ENCODE measurements at places on chromosomes 13 and 19. TPM values are rescaled to one million over a fixed set of nuclear protein-coding genes. Genes with fewer than 3 reads are reported as not detected.

Gene IFNL1
- not detected for total RNA-seq

Gene DACT3
- 25.9 TPM for total RNA-seq

Gene SSC5D
- total RNA-seq = 6.7 TPM

Gene CYP4F2
- not detected for total RNA-seq

Gene ETV2
- total RNA-seq = not detected

Gene SWSAP1
- 0.44 TPM for total RNA-seq

Gene SLC15A1
- not detected for total RNA-seq

Gene TEX26
- not detected for total RNA-seq

Data from right atrium auricular region (tissue), 2 donors.